ENCODE measurements at places on chromosomes 2 and 18.

DNA sequence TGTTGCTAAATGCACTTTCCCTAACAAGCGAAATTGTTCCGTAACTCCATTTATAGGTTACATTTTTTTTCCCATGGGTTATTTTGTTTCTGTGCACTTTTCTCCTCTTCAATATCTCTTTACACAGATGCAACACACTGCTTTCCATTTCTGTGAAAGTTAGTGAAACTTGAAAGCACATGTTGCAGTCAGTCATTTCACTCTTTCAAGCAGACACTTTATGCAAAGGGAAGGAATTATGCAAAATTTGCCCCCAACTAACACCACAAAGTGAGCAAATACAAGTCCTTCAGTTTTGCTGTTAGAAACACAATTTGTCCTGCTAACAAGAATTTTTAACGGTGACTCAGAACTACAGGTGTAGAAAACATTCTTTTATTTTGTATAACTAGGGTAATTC, 124.8 kb downstream of the PTH2R start:
- DNase-seq, result no peak

DNA sequence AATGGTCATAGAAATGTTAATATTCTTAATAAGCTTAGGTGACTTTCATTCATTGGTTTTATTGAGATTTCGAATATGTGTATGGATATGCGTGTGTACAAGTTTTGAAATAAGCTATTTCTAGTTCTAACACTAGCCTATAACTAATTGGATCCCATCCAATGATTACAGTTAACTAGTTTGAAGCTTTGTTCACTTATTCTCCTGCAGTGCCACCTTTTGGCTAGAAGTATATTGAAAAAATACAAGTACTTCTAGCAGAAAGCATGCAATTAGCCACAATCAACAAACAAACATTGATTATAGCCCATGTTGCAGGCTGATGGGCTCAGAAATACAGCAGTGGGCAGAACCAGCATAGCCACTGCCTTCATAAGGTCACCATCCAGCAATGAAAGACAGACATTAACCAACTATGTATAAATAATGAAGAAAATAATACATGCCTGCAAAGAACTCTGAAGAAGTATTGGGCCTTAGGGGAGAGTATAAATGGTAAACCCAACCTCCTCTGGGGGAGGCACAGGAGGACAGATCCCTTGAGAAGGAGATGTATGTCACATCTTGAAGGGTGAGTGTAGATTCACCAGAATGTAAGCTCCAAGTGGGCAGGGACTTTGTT, 5.1 kb upstream of the PIEZO2 start:
- peak; percentile 49 for DNase-seq

GRCh38 chr18:63145851-63146555, 173.6 kb downstream of the BCL2 start:
- DNase-seq, result no peak

GRCh38 chr2:30662268-30663131, 144.7 kb downstream of the CAPN13 start:
- no peak for DNase-seq

- DNase-seq, result peak; percentile 85
Measured at GRCh38 chr2:156342254-156343095, 10.0 kb upstream of the NR4A2 start.

- DNase-seq, result no peak
Measured at GRCh38 chr2:2331881-2332280, 806 bp upstream of the MYT1L start.
